ENCODE measurements at places on chromosomes 5 and 9.

DNA sequence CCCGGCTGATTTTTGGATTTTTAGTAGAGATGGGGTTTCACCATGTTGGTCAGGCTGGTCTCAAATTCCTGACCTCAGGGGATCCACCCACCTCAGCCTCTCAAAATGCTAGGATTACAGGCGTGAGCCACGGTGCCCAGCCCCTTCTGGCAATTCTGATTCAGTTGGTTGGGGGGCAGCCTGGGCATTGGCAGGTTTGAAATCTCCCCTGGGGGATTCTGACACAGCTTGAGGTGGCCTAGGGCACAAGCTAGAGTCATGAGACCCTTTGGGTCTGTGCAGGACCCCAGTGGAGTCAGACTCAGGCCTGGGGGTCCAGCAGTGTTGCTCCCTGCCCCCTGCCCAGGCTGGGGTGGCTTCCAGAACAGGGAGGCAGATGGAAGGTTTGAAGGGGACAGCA is 239.8 kb downstream of the PBX3 start:
- no peak for DNase-seq

DNA sequence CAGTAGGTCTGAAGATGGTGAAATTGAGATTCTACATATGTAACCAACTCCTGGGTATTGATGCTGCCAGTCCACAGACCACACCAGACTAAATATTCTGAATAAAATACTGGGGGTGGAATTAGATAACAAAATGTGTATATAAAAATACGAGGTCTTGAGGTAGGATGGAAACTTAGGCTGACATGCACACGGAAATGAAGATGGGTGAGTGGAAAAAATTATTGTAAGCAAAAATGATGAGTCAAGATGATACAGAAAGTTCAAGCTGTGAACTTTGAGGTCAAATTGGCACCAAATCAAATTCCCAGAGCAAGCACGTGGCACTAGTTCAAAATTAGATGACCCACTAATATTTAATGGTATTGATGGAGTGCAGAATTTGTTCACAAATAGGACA is 713.4 kb upstream of the ACO1 start:
- DNase-seq: no peak

- DNase-seq: no peak
Measured at GRCh38 chr5:32109236-32109635, 64.9 kb downstream of the GOLPH3 start.

- DNase-seq: no peak
Measured at GRCh38 chr5:55429221-55429612, 105.5 kb downstream of the PLPP1 start.

DNA sequence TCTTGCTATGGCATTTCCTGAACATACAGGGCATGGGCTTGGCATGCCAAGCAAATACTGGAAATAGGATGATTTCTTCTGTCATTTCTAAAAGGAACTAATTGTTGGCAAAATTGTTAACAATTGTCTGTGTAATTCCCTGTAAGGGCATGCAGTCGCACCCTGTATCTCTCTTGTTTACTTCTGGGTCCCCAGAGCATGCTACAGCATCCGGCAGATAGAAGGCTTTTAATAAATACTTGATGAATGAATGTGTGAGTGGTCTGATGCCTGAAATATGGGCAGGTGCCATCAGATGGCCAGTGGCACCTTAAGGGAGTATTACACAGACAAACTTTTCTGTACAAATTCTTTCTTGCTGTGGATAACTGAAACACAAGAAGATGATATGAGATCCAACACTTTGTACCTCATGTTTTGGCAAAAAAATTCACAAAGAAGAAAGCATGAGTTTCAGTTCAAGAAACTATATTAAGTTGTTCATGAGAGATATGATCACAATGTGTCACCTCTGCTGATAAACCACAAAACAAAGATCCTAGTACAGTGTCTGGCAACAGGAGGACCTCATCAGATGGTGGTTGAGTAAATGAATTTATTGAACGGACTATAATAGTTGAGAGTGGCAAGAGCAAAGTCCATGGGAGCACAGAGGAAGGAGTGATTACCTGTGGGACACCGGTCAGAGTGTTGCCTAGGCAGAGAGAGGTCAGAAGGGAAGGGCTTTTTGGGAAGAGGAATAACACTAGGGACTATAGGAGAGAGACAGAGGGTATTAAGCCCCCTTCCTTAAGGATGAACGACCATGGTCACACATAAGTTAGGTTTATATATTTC is 194.2 kb downstream of the ATP10B start:
- no peak for DNase-seq

DNA sequence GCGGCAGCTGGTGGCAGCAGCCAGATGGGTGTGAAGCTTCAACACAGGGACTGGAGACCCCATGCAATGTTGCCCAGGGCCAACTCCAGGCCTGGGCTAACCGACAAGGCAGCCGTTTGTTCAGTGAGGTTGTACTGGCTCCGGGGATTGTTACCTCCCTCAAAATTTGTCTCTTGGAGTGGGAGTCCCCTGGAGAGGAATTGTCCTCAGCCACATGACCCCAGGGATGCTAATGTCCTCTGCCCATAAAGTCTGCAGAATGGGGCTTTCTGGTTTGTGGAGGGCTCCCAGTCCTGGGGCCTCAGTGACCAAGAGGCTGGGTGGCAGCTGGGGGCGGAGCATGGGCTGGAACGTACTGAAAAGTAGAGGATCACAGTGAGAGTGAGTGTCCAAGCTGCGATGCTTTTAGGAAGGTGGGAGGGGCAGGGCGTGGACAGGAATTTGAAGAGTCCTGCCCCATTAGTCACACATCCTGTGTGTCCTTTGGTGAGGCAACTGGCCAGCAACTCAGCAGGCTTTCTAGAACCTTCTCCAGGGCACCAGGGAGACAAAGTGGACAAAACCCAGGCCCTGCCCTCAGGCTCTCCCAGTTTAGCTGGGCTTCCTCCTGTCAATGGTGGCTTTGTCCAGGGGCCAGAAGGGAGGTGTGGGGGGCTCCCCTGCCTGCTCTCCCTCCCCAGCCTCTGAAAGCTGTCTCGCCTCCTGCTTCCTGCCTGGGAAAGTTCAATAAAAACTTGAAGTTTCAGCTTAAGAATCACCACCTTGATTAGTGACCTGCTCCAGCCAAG is 114.0 kb downstream of the NSG2 start:
- no peak for DNase-seq

DNA sequence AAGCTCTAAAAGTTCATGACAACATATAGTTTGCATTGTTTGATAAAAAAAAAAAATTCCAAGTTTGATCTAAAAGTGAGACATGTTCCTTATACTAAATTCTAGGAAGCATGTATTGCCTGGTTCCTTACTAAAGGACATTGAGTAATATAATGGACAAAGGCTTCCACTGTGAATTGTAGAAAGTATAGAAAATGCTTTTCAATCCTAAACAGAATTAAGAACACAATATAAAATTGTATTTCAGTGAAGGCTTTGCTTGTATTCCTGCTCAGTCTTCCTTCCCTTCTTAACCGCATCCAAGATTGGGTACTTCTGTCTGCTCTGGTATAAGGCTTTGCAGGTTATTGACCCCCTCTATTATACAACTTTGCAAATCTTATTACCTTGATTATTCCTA is 2.4 kb downstream of the RECK start:
- DNase-seq: no peak

- no peak for DNase-seq
Measured at GRCh38 chr9:2955575-2955974, 111.7 kb upstream of the PUM3 start.

DNA sequence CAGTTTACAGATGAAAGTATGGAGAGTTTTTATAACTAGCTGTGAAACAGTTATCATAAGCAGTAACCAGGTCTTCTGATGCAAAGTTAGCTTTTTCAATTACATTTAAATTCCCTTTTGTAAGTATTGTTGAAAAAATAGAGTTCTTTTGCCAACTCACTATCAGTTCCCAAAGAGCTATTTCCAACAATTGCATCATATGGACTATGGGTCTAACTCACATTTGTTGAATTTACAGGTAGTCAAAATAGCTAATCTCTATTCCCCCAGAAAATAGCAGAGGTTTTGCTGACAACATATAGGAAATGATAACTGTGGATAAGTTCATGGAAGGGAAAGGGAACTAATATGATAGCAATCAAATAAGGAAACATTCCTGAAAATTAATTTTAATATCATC is 1.4 kb downstream of the SPINK1 start:
- no peak for DNase-seq

DNA sequence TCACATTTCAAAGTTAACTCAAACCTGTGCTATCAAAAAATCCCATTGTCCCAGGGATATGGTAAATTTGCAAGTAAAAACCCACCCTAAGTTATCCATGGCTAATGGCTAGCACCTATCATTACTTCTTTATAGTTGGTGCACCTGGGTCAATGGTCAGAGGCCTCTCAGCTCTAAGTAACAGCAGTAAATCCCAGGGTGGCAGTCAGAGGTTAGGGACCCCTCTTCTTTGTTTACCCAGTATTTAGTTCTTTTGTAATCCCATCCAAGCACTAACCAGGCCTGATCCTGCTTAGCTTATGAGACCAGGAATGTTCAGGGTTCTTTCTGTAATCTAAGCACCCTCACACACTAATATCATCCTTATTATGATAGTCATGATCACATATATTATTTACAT is 52.1 kb upstream of the WWC1 start:
- DNase-seq: no peak

- no peak for DNase-seq
Measured at GRCh38 chr9:114006931-114007691, 71.0 kb downstream of the AMBP start.

- DNase-seq: no peak
Measured at GRCh38 chr9:122065923-122066629, 27.0 kb downstream of the TTLL11 start.

DNA sequence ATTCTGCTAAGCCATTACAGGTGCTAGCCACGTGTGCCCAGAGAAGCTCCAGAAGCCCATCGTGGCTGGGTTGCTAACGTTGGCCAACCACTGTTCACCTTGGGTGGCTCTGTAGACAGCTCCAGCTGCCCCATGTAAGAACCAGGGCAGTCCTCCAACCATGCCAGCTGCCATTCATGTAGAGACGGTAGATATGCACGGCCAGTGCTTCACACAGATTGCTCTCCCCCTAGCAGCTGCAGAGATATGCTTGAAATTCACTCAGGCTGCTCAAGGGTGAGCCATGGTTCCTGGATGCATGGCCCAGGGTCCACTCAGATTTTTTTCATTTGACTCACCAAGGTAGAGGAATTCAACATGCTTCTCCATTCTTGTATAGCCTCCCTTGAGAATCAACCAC is 31.0 kb downstream of the GADD45G start:
- no peak for DNase-seq

DNA sequence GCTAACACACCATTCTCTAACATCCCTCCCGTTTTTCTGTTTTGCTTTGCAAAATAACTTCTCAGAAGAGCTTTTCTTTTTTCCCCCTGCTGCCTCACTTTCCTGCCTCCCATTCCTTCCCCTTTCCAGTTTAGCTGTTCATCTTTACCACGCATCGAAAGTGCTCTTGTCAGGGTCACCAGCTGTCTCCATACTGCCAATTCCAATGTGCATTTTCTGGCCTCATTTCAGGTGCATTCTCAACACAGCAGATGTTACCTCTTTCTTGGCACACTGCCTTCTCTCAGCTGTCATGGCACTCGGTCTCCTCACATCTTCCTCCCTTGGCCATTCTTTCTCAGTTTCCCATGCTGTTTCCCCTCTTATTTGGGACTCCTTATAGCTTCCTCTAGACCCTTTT is 9.5 kb downstream of the ARSK start:
- peak; percentile 10 for DNase-seq

DNA sequence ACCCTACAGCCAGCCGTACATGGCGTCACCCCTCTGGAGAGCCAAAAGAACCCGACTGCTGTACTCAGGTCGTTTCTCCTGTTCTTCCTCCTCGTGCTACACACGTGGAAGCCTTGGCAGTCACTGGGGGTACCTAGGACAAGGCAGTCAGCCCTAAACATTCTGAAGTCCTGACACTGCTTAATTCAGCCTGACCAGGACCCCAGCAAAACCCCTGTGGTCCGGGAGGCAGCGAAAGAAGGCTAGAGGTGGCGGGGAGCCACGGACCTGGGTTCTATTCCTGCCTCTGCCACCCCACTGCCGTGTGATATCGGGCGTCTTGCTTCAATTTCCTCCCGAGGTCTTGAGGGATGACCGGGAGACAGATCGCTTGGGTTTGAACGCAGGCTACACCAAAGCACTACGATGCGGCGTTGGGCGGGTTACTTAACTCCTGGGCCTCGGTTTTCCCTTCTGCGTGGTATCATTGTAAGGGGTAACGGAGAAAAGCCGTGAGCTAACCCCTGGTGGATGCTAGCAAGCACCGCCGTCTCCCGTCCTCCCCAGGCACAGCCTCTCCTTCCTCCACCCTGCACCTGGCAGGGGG is 429 bp upstream of the ARL10 start:
- no peak for DNase-seq

GRCh38 chr5:10676224-10676623 is 84.8 kb downstream of the DAP start:
- DNase-seq: no peak

GRCh38 chr5:34959323-34959722 is 30.0 kb downstream of the DNAJC21 start:
- DNase-seq: no peak

- DNase-seq: no peak
Measured at GRCh38 chr9:134215699-134216448, 51.5 kb upstream of the RNU6ATAC start.

DNA sequence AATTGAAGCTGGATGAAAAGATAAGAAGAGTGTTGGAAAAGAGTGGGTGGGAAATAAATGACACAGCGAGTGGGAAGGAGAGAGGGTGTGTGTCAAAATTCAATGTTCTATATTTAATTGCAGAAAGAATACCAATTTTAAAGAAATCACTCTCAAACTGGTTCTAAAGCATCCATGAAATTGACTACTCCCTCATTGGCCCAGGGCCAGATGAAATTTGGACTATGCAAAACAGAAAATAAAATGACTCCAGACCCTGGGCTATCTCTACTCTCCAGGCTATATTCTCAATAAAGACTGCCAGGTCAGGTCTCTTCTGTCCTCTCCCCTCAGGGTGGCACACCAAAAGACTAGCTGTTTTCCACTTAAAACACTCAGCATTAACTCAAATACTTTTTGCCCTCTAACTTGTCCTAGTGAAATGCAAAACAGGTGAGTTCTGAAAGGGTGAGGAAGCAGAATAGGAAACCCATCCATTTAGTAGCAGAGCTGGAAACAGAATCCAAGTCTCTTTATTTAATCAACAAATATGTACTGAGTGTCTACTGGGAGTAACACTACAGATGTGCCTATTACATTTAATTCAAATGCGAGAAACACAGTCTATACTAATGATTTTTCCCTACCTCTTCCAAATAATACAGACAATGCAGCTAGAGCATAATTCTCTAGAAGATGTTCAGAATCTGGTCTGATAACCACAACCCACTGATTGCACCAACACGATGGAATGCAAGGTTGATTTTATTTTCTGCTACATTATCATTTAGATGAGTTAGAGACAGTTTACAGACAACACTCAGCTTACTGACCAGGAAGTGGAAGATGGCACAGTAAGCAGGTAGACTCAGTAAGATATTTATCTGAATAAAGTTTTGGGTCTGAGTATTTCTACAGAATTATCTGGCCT is 42.1 kb downstream of the EFCAB9 start:
- DNase-seq: peak; percentile 22

GRCh38 chr5:151048526-151048925 is 28.1 kb downstream of the GPX3 start:
- DNase-seq: no peak

GRCh38 chr5:101346447-101346846 is 443.4 kb upstream of the ST8SIA4 start:
- DNase-seq: no peak

GRCh38 chr5:113806904-113807303 is 293.4 kb downstream of the YTHDC2 start:
- peak; percentile 57 for DNase-seq

- DNase-seq: no peak
Measured at GRCh38 chr5:168157141-168157540, 134.3 kb upstream of the WWC1 start.

Measured in hindlimb muscle (tissue), 1 donor.